ENCODE measurements at places on chromosomes 5 and 9. TPM values are rescaled to one million over a fixed set of nuclear protein-coding genes. Genes with fewer than 3 reads are reported as not detected.

PCDHB10 gene
- total RNA-seq: 0.21 TPM

- no peaks in the 10 kb centered on the region for H3K27me3 ChIP-seq
- no peak overlapping the region for H3K4me3 ChIP-seq
- no peak overlapping the region for H3K27ac ChIP-seq
- DNase-seq: no peak
Observed at GRCh38 chr5:61969347-61969746, 336.7 kb upstream of the KIF2A start.

- H3K27me3 ChIP-seq: peaks cover 17% of the 10 kb centered on the region
- no peaks in the 10 kb centered on the region for H3K36me3 ChIP-seq
- H3K4me3 ChIP-seq: no peak overlapping the region
- no peak for DNase-seq
Observed at GRCh38 chr5:505951-506525, 18.2 kb downstream of the SLC9A3 start.

GRCh38 chr5:154723740-154724505 is 31.3 kb upstream of the LARP1 start:
- H3K4me3 ChIP-seq: no peak overlapping the region
- H3K4me1 ChIP-seq: no peaks in the 10 kb centered on the region
- H3K27ac ChIP-seq: no peak overlapping the region

SLF1 gene
- 0.11 TPM for total RNA-seq
